ENCODE measurements at places on chromosomes 7 and 10.

DNA sequence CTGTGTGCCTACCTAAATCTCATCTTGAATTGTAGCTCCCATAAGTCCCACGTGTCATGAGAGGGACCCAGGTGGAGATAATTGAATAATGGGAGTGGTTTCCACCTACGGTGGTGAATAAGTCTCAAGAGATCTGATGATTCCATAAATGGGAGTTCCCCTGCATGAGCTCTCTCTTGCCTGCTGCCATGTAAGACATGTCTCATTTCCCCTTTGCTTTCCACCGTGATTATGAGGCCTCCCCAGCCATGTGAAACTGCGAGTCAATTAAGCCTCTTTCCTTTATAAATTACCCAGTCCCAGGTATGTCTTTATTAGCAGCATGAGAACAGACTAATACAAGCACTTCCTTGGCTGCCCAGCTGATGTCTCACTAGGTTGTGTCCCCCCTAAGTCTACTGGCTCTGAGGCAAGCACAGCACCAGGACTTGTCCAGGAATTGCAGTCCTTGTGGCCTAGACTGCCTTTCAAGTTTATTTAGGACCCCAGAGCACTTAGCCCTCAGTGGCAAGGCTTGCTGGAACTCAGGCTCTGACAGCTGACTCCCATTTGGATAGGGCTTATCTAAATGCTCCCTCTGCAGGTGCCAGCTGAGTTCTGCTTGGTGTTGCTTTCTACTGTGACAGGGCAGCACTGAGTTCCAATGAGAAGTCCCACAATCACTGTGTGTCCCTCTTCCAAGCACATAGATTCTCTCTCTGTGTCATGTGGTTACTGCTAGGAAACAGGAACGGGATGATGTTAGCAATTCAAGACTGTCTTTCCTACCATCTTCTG, 59.0 kb upstream of the TAS2R16 start:
- no peak for DNase-seq

GRCh38 chr7:388961-389701, 99.2 kb downstream of the FOXL3 start:
- no peak for DNase-seq

- DNase-seq = peak; percentile 30
Observed at GRCh38 chr7:121372376-121373010, 23.6 kb downstream of the FAM3C start.

- no peak for DNase-seq
Observed at GRCh38 chr10:60238759-60239100, 150.9 kb downstream of the ANK3 start.

GRCh38 chr10:62386356-62387320, 12.5 kb downstream of the ZNF365 start:
- DNase-seq = no peak

DNA sequence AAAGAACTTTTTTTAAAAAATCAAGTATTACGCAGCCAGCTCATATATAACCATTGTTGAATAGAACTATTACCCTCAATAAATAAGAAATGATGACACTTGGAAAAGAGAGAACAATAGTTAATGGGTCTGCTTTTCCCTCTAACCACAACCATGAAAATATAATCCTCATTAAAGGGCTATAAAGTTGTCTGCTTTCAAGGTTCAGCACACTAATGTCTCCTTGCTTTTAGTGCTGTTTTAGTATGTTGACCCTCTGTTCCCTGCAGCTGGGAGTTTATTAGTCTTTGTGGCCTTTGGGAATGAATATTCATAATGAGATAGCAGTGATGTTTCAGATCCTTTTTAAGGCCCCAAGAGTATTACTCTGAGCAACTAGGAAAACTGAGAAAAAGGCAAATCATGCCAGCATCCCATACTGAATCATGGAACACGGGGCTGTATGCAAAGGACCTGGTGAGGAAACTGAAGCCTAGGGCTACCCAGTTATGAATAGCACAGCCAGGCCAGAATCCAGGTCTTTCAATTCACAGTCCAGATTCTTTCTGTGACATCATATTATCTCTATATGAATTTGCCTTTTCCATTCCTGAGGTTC, 332.0 kb upstream of the LRGUK start:
- no peak for DNase-seq

GRCh38 chr10:88946965-88947590, 5.5 kb downstream of the ACTA2 start:
- DNase-seq = no peak

DNA sequence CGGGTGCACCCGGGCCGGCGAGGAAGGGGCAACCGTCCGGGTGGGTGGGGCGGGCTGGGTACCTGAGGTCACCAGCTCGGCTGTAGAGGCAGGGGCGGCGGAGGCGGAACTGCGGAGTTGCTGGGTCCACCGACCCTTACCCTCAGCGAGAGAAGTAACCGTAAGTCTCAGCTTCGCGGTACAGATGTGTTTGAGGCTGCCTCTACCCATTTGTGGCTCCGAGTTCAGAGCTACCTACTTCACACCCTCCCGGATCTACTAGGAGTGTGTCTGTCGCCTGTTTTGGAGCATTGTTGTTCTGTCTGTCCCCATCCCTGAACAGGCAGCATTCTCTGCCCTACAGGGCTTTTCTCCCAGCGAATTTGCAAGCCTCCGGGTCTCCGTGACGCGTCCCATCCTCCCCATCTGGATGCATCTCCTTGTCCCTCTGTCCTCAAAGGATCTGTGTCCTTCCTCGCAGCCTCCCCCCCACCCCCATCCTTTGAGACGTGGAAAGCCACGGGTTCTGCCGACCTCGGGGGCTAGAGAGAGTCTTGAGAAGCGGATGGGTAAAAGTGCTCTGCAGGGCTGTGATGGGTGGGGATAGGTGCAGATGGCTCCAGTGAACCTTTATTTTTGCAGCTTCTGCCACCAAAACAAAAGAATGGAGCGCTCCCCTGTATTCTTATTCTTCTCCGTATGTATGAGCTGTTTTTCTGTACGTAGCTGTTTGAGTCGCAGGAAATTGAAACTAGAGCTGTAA, 757 bp downstream of the ANKIB1 start:
- no peak for DNase-seq

GRCh38 chr7:117992635-117993376, 119.6 kb upstream of the CTTNBP2 start:
- no peak for DNase-seq

DNA sequence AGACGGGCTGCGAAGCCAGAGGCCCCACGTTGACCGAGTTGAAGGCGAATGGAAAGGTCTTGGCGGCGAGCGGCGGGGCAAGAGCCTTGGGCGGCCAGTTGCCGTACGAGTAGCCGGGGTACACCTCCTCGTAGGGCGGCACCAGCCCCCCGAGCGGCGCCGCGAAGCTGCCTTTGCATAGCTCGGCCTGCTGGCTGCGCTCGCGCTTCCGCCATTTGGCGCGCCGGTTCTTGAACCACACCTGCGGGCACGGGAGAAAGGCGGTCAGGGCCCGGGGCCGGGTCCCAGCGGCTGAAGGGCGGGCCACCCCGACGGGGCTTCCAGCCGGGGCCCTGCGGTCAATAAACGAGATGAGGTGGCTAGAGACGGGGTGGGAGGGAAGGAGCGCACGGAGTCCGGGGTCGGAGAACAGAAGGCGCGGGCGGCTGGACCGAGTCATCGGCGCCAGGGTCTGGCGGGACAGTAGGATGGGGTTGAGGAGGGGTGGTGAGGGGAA, 4.8 kb downstream of the ELOVL3 start:
- DNase-seq = peak; percentile 44

- no peak for DNase-seq
Observed at GRCh38 chr10:43024942-43025700, 51.7 kb upstream of the RET start.

DNA sequence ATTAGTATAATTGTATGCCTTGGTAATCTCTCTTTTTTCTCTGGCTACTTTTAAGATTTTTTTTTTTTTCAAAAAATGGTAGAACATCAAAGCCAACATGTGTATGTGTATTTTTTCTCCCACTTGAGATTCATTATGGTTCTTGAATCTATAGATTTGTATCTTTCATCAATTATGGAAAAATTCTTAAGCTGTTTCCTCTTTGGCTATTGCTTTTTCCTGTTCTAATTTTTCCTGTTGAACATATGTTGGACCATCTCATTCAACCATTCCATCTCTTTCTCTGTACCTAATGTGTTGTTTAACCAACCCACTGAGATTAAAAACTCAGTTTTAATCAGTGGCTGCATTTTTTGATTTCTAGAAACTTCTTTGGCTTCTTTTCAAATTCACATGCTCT, 107.2 kb downstream of the HECTD2 start:
- no peak for DNase-seq

DNA sequence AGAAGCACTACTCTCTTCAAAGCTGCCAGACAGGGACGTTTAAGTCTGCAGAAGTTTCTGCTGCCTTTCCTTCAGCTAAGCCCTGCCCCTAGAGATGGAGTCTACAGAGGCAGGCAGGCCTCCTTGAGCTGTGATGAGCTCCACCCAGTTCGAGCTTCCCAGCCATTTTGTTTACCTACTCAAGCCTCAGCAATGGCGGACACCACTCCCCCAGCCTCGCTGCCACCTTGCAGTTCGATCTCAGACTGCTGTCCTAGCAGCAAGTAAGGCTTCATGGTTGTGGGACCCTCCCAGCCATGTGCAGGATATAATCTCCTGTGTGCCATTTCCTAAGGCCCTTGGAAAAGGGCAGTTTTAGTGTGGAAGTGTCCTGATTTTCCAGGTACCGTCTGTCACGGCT, 74.3 kb downstream of the TMEM26 start:
- DNase-seq = no peak

DNA sequence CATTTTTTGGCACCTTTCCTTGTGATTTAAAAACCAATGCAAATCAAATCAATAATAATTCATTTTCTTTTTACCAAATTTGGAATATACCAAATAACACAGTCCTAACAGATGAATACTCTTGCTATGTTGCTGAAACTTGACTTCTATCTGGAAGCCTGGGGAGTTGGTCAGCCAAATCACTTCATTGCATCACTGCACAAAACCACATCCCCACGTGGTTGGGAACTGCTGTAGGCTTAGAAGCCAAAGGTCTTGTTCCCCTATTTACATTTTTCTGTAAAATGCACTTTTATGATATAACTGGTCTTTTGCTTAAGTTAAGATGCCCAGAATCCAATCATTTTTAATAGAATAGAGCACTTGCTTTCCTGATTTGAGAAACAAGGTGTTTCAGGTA, 15.2 kb downstream of the GPR85 start:
- DNase-seq = no peak

GRCh38 chr10:15083674-15084501, 4.7 kb downstream of the ACBD7 start:
- no peak for DNase-seq

DNA sequence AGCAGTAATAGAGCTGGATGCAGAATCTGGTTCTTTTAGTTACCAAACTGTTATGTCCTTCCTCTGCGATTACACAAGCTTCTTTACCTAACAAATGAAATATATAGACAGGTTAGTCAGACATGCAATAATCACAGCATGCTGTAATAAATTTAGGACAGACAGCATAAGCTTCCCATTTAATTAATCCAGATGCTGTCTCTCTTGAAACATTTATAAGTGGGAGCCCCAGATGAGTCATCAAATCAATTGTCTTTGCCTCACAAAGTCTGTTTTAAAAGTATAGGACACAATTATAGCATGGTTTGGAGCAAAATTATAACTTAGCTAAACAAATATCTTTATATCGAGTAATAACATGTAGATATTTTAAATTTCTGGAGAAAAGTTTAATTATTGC, 1.6 kb downstream of the CDNF start:
- DNase-seq = no peak

DNA sequence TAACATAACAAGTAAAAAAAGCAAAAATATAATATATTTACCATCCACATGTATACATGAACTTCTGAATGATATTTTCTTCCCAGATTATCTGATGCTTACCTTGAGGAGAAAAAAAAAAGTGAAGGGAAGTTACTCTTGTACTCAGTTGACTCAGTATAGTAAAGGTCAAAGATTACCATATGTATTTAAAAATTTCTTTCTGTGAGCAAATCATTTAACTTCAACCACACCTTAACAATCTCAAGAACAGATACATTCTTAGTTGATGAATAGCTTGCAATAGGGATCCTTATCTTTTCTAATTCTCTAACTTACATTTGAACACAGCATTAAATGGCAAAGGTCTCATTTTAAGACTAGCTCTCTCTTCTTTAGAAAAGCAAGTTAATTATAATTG, 29.8 kb downstream of the PRR15 start:
- no peak for DNase-seq

- DNase-seq = no peak
Observed at GRCh38 chr10:124589491-124590041, 127.9 kb downstream of the LHPP start.

- DNase-seq = no peak
Observed at GRCh38 chr7:27064661-27065060, 31.1 kb downstream of the HOXA1 start.

- DNase-seq = no peak
Observed at GRCh38 chr10:29630205-29631048, 4.3 kb downstream of the SVIL start.

DNA sequence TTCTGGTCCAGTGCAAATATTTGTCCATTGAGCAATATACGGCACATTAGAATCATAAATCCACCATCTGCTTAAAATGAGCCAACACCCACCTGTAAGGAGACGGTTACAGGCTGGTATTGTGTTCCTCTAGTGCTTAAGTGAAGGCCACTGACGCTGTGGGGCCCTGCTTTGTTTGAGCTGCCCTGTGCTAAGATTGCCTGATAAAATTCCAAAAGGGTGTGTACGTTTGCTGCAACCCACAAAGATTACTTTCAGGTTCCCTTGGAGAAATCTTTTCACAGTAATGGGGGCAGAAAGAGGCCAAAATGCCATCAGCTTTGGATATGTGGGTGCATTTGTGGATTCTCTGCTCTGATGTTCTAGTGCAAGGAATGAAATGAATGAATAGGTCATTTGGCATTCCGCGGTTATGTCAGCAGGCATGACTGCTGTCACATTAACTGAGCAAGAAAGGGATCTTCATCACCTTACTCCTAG, 34.4 kb downstream of the AGR3 start:
- no peak for DNase-seq

DNA sequence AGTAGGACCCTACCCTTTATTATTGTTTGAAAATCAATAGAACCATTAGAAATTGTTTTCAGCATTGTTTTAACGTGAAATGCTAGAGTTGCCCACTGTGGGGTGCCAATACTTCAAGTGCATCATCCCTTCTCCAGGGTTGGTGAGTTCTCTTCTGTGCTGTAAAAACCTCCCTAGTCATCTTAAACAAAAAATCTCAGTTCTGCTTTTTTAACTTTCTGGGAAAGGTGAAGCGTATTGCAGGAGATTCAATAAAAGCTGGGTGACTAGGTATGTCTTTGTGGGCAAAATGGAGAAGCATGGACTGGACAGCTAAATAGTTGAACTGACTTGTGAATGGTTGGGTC, 699.1 kb downstream of the SUGCT start:
- DNase-seq = no peak

GRCh38 chr7:27737616-27738015, 2.3 kb upstream of the TAX1BP1 start:
- DNase-seq = no peak

DNA sequence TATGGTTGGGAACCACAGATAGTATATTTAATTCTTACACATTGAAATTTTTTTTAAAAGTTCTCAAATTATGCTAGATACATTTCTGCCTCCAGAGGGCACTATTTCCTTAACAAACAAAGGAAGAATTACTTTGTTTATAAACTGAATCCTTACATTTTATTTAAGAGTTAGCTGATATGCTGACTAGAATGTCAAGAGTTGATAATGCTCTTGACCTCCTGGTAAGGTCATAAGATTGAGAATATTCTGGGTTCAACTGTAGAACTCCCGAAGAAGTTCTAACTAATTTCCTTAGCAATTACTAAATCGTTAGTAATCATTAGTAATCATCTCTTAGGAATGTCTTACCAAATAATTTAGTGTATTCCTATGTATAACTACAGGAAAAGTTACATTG, 95.3 kb upstream of the CYP26C1 start:
- no peak for DNase-seq

- DNase-seq = no peak
Observed at GRCh38 chr10:52644373-52645186, 128.0 kb downstream of the MBL2 start.

GRCh38 chr7:143147070-143147469, 15.2 kb downstream of the PIP start:
- DNase-seq = no peak

All from T-helper 1 cell (primary cell).